ENCODE measurements at places on chromosomes 11 and 22.

GRCh38 chr11:90874986-90875385 is 652.1 kb upstream of the CHORDC1 start:
- DNase-seq, result no peak

DNA sequence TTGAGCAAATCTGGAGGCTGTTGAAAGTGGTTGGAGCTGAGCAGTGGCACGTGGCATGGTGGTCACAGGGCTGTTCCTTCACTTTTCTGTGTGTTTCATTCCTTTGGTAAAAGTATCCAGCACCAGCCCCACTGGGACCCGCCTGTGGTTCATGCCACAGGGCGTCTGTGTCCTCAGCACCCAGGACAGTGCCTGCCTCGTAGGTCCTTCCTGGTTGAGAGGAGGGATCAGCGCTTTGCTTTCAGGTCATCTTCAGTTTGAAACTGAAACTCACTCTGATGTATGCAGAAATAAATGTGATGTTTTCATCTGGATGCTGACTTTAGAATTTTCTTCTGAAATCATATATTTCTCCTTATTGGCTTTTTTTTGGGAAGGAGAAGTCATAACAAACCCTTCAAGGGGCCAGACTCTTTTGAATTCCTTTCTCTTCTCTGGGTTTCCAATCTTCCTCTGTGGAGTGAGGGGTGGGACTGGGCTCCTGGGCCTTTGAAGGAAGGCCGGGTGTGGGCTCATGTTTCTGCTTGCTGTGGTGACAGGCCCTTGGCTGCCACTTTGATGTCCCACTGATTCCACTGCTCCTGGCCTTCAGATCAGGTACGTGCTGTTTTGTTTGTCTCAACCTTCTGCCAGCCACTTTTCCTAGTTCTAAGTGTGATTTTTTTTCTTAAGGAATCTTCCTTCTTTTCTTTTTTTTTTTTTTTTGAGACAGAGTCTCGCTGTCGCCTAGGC is 26.2 kb downstream of the TBC1D22A start:
- DNase-seq, result no peak

DNA sequence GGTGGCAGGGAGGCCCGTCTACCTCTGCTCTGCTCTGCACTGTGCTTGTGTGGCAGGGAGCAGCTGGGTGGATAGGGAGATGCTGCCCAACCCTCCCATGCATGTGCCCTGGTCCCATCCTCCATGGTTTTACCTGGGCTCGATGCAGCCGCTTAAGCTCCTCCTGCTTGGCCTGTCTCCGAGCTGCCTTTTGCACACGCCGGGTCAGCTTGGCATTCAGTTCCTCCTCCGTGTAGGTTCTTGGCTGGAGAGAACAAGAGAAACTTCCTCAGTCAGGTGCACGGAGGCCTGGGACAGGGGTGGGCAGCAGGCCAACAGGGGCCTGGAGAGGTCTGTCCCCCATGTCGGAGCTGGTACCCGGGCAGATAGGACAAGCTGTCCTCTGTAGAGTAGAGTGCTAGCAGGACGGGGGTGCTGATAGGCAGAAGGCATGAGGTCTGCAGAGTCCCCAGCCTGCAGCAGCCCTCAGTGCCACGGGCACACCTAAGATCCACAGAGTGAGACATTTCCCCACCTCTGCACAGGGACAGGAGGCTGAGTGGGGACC is 36.4 kb upstream of the BID start:
- no peak for DNase-seq

GRCh38 chr22:47040486-47041270 is 278.2 kb downstream of the TBC1D22A start:
- no peak for DNase-seq

All from NCI-H1092 treated with DMSO at 0.1 percent for 48 hours (cell line).